Breast epithelium (tissue), 4 donors: ENCODE measurements at places on chromosomes 16 and 17. TPM values are rescaled to one million over a fixed set of nuclear protein-coding genes. Genes with fewer than 3 reads are reported as not detected.

Gene TMEM100
- total RNA-seq: 20.3 TPM

Gene SMPD3
- 2.9 TPM for total RNA-seq

Gene RNF222
- total RNA-seq: not detected

- no peak for DNase-seq
Measured at GRCh38 chr17:79340333-79341221, 266.0 kb downstream of the ENGASE start.
